ENCODE measurements at places on chromosomes 2 and 18.

DNA sequence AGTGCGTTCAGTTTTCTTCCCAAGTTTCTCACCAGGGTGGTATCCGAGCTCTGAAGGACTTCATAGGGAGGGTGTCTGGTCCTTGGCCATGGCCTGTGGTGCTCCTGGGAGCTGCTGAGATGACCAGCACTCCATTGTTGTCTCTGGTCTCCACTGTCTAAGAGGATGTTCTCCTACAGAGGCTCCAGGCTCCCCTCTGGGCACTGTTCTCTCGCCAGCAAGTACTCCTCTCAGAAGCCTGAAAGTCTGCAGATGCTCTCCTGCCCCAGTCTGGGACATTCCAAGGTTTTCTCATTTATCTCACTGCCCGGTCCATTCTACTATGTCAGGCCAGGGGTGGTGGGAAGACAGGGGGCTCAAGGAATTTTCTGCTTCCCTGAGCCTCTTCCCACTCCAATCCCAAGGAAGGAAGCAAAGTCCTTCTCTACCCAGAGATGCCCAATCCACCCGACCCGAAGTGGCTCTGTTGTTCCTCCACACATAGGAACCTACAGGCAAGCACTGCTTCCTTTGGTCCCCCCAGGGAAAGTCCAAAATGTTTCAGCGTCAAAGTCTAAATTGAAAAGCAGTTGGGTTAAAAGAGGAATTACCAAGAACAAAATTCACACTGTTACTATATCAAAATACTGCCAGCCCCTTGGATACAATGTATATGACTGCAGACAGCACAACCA, 110.5 kb downstream of the GYPC start:
- DNase-seq: no peak

GRCh38 chr2:71895320-71896161, 252.1 kb downstream of the CYP26B1 start:
- DNase-seq: no peak

GRCh38 chr2:157833721-157834120, 42.4 kb downstream of the ACVR1 start:
- no peak for DNase-seq

GRCh38 chr2:109160714-109161440, 31.9 kb downstream of the SH3RF3 start:
- DNase-seq: no peak

GRCh38 chr2:235498541-235498940, 4.7 kb downstream of the AGAP1 start:
- DNase-seq: no peak

- DNase-seq: no peak
Observed at GRCh38 chr2:107363806-107364205, 462.9 kb upstream of the RGPD4 start.

DNA sequence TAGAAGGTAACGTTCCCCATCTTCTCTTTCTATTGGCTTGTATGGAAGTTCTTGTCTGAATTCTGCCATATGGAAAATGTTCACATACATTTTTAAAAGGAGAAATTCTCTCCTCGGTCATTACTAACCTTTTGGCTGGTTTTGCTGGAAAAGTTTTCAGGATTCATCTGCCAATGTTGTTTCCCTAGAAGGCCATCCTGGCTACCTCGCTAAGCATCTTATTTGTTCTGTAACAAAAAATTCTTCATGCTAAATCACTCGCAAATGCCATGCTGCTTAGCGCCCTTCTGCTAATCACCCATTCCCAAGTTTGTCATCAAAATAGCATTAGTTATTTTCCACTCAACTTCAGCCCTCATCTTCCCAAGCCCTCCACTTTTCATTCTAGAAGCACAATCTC, 262.0 kb downstream of the SLC8A1 start:
- DNase-seq: no peak

- no peak for DNase-seq
Observed at GRCh38 chr2:178143481-178143880, 31.2 kb downstream of the RBM45 start.

GRCh38 chr2:113209011-113209645, 35.4 kb downstream of the PSD4 start:
- no peak for DNase-seq

All from CD4-positive, alpha-beta T cell treated with Interferon alpha-2 for 1 hour (primary cell).